ENCODE measurements at places on chromosomes 5 and 9.

- DNase-seq, result no peak
These were observed 333.3 kb downstream of the AGTPBP1 start for GRCh38 chr9:85408494-85408893.

- no peak for DNase-seq
These were observed 11.6 kb upstream of the ABL1 start for GRCh38 chr9:130823435-130823834.

GRCh38 chr9:12797037-12797436, 22.2 kb downstream of the LURAP1L start:
- DNase-seq, result no peak

- no peak for DNase-seq
These were observed 147.4 kb upstream of the RPS23 start for GRCh38 chr5:82425591-82425990.

- no peak for DNase-seq
These were observed 124.6 kb downstream of the ATP10B start for GRCh38 chr5:160727296-160727997.

DNA sequence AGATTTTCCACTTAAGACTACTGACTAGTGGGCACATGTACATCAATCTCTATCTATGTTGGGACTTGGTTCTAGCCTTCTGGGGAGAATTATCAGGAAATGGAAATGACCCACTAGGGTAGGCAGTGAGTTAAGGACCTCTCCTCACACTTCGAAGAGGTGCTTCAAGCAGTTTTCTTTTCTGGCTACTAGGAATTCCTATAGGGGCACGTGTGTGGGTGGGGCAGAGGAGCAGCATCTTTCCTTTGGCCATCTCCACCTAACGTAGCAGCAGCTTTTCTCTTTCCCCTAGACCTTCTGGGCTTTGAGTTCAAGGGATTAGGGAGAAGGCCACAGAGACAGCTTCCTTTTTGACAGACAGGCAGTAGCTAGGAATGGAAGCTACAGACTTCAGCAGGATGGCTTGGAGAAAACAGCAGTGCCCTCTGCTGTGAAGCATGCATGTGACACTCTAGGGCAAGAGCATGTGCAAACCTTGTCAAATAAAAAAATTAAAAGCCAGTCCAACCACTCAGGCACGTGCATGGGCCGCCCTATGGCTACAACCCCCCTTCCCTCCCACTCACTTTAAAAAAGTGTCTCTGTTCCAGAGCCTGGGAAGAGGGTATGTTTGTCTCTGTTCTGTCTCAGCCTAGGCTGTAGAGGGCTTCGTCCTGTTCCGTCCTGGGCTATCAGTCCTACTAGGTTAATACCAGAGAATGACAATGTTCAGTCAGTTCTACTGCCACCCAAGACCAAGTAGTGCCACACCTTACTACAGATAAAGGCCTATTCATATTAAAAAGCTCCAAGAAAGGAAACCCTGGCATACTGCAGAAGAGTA, 8.7 kb upstream of the GFRA3 start:
- DNase-seq, result no peak

GRCh38 chr5:125200866-125201373, 454.5 kb upstream of the ZNF608 start:
- no peak for DNase-seq

GRCh38 chr5:22709743-22710142, 143.4 kb downstream of the CDH12 start:
- no peak for DNase-seq

DNA sequence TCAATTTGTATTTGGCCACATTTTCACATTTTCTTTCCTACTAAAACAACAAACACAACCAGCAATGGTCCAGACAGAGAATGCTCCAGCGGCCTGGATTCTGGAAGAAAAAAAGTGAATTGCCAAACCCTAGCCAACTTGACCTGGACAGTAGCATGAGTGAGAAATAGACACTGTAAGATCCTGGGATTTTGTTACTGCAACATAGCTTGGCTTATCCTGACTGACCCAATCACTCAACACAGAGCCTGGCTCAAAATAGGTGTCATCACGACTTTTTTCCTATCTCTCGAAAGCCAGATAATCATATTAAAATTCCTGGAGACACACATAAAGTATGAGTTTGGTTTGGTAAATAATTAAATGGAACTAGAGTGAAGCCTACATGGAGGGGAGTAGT, 25.4 kb upstream of the MVB12B start:
- no peak for DNase-seq

DNA sequence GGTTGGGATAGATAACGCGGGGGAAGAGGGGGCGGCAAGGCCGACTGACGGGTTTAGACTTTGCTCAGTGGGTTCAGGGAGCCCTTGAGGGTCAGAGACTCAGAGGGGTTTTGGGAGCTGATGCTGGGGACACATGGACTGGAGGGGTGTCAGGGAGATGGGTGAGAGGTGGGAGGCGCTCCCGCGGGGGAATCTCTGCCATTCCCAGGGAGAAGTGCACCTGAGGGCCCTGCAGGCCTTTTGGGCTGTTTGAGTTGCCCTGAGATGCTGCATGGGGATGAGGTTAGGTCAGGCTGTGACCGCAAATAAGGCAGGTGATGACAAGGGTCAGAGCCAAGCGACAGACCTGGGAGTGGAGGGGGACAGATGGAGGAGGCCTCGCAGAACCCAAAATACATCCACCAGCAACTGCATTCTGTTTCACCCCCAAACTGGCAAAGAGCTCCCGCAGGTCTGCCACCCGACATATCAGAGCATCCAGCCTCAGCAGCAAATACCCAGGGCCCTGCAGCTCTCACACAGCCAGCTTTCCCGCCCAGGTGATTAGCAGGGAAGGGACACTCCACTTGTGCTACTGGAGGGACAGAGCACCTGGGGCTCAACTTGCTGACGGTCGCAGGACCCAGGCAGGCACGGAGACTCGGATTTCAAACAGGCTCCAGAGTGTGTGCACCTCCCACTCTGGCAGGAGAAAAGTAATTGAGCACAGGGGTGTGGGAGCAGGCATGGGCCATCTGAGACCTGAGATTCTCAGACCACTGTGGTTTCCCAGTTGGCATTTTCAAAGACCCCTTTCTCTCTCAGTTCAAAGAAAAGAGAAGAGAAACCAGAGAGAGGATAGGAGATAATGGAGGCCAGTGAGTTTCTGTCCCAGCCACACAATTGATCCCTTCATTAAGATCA, 26.4 kb downstream of the TMOD1 start:
- no peak for DNase-seq

- no peak for DNase-seq
These were observed 122.9 kb downstream of the NXNL2 start for GRCh38 chr9:88657893-88658292.

DNA sequence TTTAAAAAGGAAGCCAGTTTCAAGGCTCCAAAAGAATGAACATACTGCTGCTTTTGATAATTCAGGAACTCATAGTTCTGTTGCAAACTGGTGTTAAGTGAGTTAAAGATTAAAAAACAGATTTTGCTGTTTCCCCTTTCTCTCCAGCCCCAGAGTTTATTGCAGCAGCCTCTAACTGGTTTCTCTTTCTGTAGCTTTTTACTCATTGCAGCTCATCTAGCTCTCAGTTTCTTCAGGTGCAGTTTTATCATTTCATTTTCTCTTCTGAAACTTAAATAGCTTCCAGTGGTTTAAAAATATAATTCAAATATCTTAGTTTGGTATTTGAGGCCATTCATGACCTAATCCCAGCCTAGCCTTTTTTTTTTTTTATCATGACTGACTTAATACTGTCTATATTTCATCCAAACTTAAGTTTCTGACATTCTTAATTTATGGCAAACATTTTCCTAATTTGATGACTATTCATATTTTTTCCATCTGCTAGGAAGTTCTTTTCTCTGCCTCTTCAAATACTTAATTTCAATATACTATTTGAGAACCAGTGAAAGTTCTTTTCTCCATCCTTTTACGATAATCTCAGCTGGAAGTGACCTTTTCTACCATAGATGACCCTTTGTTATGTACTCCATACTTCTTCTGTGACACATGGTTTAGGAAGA, 252.7 kb upstream of the GRIA1 start:
- DNase-seq, result no peak

- DNase-seq, result no peak
These were observed 8.4 kb upstream of the RUSC2 start for GRCh38 chr9:35481347-35481975.

Data from thoracic aorta (tissue), 2 donors.